ENCODE measurements at places on chromosomes 3 and 15. TPM values are rescaled to one million over a fixed set of nuclear protein-coding genes. Genes with fewer than 3 reads are reported as not detected.

Gene LCTL
- polyA plus RNA-seq: 0.25 TPM

DNA sequence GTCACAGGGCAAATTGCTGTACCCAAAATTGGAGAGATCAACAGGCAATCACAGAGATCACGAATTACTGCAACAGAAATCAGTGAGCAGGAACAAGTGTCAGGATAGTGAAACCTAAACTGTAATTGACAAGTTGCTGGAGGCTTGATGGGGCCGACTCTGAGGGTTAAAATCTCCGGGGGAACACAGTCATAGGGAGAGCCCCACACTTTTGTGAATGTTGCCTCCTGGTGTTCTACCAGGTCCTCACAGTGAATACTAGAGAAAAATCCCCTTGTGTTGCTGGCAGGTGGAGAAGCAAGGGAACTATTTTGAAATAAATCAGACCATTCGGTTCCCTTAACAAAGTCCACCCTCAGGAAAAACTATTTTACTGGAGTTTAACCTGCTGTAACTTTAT is 697.5 kb upstream of the CBLB start:
- DNase-seq: no peak

Gene PP2D1
- 0.18 TPM for polyA plus RNA-seq

- no peak for DNase-seq
Observed at GRCh38 chr3:2454865-2455264, 356.2 kb downstream of the CNTN4 start.

Gene LPCAT4
- polyA plus RNA-seq: 33.4 TPM

Gene IL5RA
- polyA plus RNA-seq: 0.07 TPM

- DNase-seq: no peak
Observed at GRCh38 chr3:12159227-12159601, 502 bp upstream of the TIMP4 start.

GRCh38 chr3:111319598-111319997 is 222.4 kb upstream of the CD96 start:
- DNase-seq: no peak

DNA sequence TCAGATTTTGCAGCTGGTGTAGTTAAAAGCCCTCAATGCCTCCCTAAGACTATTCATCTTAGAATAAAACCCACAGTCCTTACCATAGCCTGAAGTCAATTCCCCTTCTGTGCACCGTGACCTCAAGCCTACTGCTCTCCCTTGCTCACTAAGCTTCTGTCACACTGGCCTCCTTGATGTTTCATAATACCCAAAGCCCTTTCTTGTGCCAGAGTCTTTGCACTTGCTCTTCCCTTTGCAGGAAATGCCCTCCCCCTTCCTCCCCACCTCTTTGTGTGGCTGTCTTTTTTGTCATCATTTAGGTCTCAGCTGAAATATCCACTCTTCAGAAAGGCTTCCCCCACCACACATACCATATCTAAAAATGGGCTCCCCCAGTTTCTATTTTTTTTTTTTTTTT is 4.2 kb upstream of the PLEKHO2 start:
- DNase-seq: no peak

GRCh38 chr3:124700880-124701684 is 29.2 kb upstream of the UMPS start:
- DNase-seq: no peak

- no peak for DNase-seq
Observed at GRCh38 chr3:111051354-111051753, 20.3 kb upstream of the NECTIN3 start.

GRCh38 chr15:92528736-92529135 is 126.8 kb downstream of the FAM174B start:
- no peak for DNase-seq

DNA sequence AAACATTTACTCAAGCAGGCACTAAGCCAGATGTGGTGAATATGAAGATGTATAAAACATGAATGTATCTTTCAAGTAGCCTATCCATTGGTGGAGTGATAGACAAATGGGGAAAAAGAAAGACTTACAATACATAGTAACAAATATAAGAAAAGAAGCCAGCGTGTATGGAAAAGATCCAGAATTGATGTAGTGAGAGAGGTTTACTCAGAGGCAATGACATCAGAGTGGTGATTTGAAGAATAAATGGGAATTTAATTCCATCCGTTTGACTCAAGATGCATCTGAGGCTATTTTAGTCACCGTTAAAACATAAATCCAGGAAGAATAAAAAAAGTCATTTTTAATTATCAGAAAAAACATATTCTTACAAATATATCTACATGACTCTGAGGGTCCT is 162.6 kb downstream of the IL1RAP start:
- no peak for DNase-seq
